Glomerular endothelial cell (primary cell): ENCODE measurements at places on chromosomes 11 and 22.

GRCh38 chr11:124728134-124728533, 11.6 kb upstream of the NRGN start:
- DNase-seq: no peak

DNA sequence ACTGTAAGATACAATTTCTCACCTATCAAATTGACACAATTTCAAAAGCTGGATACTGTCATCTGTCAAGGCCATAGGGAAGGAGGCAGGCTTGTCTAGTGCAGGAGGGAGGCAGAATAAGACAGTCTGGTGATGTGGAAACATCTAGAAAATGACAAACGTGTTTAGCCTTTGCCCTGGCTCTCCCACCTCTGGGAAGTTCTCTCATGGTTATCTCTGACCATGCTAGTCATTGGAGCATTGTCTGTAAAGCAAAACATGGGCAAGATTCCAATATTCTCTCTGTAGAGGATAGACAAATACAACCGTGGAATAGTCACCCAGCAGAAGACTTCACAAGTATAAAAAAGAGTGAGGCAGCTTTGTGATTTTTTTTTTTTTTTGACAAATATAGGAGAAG, 9.1 kb upstream of the SERHL2 start:
- no peak for DNase-seq

- no peak for DNase-seq
These were observed 44.0 kb downstream of the DHCR7 start for GRCh38 chr11:71404209-71404608.

DNA sequence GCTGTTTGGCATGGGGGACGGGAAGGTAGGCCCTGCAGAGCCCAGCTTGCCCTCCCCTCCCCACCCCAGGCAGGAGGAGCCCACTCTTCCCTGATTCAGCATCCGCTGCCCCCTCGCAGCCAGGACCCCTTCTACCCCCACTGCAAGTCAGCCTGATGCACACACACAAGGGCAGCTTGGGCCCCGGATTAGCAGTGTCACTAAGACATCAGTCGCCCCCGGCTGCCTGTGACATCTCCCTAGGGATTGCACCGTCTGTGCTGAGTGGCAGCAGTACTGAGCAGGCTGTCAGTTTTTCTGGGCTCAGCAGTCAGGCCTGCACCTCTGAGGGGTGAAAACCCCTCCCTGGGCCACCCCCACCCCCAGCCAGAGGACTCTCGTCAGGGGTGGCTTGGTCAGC, 30.4 kb upstream of the SYT7 start:
- DNase-seq: no peak

- DNase-seq: no peak
These were observed 4.1 kb upstream of the B4GALNT4 start for GRCh38 chr11:364991-365725.

DNA sequence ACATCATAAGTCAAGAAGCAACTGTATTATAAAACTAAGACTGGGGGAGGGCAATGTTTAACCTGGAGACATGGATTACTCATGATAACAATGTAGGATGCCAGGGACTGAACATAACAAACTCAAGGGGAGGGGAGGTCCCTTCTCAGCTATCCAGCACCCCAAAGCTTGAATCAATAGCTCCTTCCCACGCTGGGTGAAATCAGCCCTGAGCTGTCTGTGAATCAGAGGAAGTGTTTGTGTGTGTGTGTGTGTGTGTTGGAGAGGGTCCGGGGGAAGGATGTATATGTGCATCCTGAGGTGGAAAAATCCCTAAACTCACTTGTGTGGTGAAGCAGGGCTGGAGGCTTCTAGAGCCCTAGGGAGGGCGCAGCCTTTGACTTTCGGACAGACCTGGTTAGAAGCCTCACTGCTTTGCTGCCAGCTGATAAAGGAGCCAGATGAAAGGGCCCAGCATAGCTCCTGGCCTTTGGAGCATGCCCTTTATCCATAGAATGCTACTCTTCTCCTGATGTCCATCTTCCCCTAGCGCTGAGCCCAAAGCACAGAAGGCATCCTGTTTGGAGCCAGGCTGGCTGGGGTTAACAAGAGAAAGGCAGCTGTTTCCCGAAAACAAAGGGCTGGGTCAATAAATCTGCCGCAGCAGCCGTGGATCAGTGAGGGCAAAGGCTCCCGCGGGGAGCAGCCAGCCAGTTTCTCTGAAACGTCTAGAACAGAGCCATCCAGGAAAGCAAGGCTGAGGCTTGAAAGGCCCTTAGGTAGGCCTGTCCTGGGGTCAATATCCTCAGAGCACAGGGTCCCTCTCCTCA, 35.8 kb downstream of the TNKS1BP1 start:
- DNase-seq: no peak

- peak; percentile 82 for DNase-seq
These were observed 46.2 kb downstream of the FAM83F start for GRCh38 chr22:40040927-40041326.

DNA sequence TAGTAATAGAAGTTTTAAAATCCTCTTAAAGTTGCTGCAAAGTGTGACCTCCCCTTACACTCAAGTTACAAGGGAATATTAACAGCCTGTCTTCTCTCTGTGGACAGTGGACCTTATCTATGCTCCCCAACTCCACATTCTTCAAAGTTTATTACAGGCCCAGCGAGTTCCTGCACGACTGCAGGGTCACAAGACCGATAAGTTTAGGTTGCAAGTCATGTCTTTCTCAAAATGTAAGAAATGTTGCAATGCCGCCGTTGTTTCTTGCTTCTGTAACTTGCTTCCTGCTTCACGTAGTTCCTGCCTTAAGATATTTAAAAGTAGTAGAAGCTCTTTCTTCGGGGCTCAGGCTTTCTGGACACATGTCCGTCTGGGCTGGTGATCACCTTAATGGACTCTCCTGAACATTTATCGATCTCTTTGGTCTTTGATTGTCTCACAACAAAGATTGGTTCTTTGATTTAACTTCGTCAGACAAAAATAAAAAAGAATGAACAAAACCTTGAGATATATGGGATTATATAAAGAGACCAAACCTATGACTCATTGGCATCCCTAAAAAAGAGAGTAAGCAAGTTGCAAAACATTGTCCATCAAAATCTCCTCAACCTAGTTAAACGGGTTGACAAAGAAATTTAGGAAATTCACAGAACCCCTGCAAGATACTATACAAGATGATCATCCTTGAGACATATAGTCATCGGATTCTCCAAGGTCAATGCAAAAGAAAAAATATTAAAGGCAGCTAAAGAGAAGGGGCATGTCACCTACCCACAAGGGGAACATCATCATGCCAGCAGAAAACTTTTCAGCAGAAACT, 45.4 kb upstream of the GLYAT start:
- DNase-seq: no peak

DNA sequence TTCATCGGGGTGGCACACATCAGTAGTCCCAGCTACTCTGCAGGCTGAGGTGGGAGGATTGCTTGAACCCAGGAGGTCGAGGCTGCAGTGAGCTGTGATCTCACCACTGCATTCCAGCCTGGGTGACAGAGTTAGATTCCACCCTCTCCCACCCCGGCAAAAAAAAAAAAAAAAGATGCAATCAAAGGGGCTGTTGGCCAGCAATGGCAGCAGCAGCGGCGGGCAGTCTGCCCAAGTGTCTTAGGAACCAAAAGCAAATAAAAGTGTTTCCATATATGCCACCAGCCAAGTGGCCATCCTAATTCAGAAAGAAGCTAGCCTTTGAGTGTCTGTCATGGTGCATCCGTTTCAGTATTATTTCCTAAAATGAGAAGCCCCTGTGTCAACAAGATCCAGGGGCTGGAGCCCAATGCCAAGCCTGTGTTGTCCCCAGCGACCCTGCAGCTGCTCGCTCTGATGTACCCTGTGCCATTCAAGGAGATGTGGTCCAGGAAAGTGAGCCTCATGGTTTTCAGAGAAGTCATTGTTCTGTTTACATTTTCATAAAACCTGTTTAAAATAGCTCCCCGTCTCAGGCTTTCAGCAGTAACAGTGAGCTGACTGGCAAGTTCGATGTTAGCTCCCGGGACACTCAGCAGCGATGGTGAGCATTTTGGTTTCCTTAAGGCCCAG, 12.5 kb downstream of the CDPF1 start:
- no peak for DNase-seq

- no peak for DNase-seq
These were observed 41.8 kb upstream of the SORL1-AS1 start for GRCh38 chr11:121494355-121495099.

DNA sequence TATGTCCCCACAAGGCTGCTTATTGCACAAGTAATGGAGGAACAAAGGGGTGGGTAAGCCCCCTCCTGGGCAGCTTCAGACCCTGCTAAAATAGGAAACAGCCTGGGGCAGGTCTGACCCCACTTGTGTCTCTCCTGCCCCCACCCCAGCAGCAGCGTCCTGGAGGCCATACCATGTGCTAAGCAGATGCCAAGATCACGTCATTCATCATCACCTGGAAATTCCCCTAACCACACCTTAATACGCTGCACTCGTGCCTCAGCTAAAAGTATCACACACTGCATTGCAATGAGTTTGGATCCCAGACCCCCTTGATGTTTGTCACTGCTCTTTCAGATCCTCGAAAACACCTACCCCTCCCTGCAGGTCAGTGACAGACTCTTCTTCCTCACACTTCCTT, 27.8 kb upstream of the GGTLC2 start:
- DNase-seq: no peak

DNA sequence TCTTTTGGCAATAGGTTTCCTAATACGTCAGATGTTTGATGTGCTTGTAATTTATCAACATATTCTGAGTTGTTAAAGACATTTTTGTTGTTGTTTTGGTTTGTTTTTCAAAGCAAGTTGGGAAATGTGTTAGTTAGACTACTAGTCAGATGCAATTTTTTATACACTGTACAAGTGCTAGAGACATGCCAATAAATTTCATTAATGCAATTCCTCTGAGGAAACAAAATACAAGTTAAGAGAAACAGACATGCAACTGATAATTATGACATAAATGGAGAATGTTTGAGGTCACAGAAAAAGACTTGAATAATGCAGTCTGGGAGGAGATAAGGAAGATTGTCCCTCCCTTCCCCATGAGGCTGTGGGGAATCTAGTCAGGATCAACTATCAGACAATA, 5.9 kb downstream of the OR51T1 start:
- DNase-seq: no peak

- no peak for DNase-seq
These were observed 71.4 kb upstream of the GRK3 start for GRCh38 chr22:25492841-25493734.

DNA sequence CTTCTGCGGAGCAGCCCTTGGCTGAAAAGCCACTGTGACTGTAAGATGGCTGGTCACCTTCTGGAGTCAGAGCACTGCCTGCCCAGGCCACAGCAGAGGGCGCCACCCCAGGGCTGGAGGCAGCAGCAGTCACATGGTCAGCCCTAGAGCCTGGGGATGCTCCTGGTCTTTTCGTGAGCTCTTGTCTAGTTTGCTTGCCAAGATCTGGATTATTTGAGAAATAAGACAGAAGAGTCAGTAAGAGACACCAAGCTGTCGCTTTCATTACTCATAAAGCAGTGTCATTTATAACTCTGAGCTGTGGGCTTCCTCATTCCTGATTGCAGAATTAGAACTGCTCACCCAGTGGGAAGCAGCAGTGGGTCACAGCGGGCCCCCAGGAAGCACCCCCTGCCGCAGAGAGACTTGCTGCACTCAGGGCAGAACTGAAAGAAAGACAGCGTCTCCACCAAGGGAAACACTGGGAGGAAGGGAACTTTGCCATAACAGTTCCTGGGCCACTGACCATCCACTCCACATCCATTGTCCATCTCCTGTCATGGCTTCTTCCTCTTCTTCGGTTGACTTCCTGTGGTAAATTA, 56.7 kb downstream of the PPP6R2 start:
- DNase-seq: no peak

GRCh38 chr11:85279267-85279666, 347.9 kb downstream of the DLG2 start:
- no peak for DNase-seq

DNA sequence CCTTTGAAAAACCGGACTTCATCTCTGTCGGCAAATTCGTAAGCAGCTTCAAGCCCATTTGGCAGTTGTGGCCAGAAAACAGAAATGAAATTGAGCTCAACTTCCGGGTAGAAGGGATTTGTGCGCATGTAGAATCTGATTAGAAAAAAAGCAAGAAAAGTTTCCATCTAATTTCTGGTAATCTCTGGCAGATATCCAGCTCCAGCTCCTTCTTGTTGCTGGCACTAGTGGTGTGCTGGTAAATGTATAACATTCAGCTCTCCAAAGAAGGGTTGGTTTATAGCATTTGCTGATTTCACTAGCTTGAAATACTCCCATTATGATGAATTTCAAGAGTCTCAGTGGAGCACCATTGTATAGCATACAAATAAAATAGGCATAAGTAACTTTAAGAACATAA, 5.4 kb downstream of the MMP1 start:
- DNase-seq: no peak
